ENCODE measurements at places on chromosomes 2 and 18. TPM values are rescaled to one million over a fixed set of nuclear protein-coding genes. Genes with fewer than 3 reads are reported as not detected.

PROKR1 gene
- polyA plus RNA-seq = 0.07 TPM

DNA sequence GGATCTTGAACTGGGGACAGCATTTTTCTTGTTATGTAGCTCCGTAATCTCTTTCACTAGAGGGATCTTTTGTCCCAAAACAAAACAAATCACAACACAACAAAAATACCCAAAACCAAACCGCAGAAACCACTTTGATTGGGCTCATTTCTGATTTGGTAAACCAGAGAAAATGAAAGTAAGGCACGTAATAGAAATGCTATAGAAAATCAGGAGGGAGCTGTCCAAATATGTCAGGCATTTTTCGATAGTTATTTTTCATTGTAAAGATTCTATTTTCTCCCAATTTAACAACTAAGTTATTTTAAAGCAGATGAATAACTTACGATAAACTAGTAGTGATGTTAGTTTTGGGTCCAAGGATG is 406.5 kb downstream of the XIRP2 start:
- no peak overlapping the region for H3K27ac ChIP-seq
- peaks cover 20% of the 10 kb centered on the region for H3K27me3 ChIP-seq
- no peaks in the 10 kb centered on the region for H3K36me3 ChIP-seq
- H3K4me3 ChIP-seq = peak overlapping the region; percentile 6

CCT4 gene
- 93.5 TPM for polyA plus RNA-seq

DNMT3A gene
- polyA plus RNA-seq = 22.7 TPM

- no peaks in the 10 kb centered on the region for H3K36me3 ChIP-seq
- no peaks in the 10 kb centered on the region for H3K27me3 ChIP-seq
These were observed 87.8 kb downstream of the PDE11A start for GRCh38 chr2:177984749-177985148.

GRCh38 chr2:215965532-215966165 is 47.7 kb downstream of the MREG start:
- no peak overlapping the region for H3K4me3 ChIP-seq
- no peaks in the 10 kb centered on the region for H3K27me3 ChIP-seq
- no peaks in the 10 kb centered on the region for H3K4me1 ChIP-seq
- H3K36me3 ChIP-seq = no peaks in the 10 kb centered on the region

GRCh38 chr2:197307933-197308521 is 2.6 kb downstream of the ANKRD44 start:
- H3K4me3 ChIP-seq = peak overlapping the region; percentile 91
- peak overlapping the region; percentile 95 for H3K27ac ChIP-seq
- peaks cover 3% of the 10 kb centered on the region for H3K36me3 ChIP-seq
- H3K27me3 ChIP-seq = no peaks in the 10 kb centered on the region
- DNase-seq = no peak

IL36RN gene
- polyA plus RNA-seq = 2.4 TPM

- no peaks in the 10 kb centered on the region for H3K4me1 ChIP-seq
- no peaks in the 10 kb centered on the region for H3K27me3 ChIP-seq
- no peak for DNase-seq
- no peak overlapping the region for H3K27ac ChIP-seq
- no peak overlapping the region for H3K4me3 ChIP-seq
These were observed 32.5 kb upstream of the MRPS9 start for GRCh38 chr2:105005181-105005951.

- peaks cover 8% of the 10 kb centered on the region for H3K27me3 ChIP-seq
- peak overlapping the region; percentile 93 for H3K4me3 ChIP-seq
- H3K36me3 ChIP-seq = no peaks in the 10 kb centered on the region
- H3K27ac ChIP-seq = peak overlapping the region; percentile 79
- DNase-seq = peak; percentile 70
- H3K4me1 ChIP-seq = peaks cover 22% of the 10 kb centered on the region
These were observed 1.4 kb downstream of the UBE2F start for GRCh38 chr2:237968048-237968862.

DNA sequence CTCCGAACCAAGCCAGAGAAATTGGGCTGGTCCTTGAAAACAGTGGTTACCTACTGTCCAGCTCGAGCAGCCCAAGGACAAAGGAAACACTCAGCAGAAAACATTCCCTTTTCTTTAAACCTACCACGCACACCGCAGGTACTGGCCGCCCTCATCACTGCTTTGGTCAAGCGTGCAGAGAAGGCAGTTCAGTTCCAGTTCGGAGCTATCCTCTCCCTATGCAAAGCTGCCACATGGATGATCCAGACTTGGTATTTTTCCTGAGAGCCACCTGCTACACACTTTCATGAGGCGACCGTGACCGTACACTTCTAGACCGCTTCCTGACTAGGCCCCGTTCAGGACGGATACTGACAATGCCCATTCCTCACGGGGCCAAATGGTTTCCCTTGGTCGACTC is 4.3 kb upstream of the POLR2D start:
- no peak for DNase-seq
- no peaks in the 10 kb centered on the region for H3K27me3 ChIP-seq
- H3K36me3 ChIP-seq = peaks cover 44% of the 10 kb centered on the region
- no peak overlapping the region for H3K4me3 ChIP-seq
- H3K4me1 ChIP-seq = peaks cover 19% of the 10 kb centered on the region

SH3RF3 gene
- polyA plus RNA-seq = 8.2 TPM

VAMP8 gene
- 433 TPM for polyA plus RNA-seq

DNA sequence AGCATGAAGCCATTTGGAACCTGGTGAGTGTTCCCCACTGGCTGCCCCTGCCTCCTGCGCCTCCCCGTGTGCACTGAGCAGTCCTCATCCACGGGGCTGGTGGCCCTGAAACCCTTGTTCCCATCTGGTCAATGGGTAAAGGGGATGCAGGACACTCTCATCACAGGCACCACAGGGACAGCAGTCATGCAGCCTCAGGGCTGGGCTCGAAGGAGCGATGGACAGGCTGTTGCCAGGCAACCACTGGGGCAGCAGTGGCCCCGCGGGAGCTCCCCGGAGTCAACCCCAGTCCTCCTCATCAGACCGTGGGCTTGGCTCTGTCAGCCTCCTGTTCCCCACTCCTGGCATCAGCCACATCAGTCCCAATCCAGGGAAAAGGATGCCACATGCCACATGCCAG is 509.5 kb downstream of the EIPR1 start:
- DNase-seq = no peak
- H3K27me3 ChIP-seq = no peaks in the 10 kb centered on the region
- no peaks in the 10 kb centered on the region for H3K36me3 ChIP-seq
- H3K4me1 ChIP-seq = no peaks in the 10 kb centered on the region

All from thymus (tissue), 14 donors.